ENCODE measurements at places on chromosomes 1 and 21.

DNA sequence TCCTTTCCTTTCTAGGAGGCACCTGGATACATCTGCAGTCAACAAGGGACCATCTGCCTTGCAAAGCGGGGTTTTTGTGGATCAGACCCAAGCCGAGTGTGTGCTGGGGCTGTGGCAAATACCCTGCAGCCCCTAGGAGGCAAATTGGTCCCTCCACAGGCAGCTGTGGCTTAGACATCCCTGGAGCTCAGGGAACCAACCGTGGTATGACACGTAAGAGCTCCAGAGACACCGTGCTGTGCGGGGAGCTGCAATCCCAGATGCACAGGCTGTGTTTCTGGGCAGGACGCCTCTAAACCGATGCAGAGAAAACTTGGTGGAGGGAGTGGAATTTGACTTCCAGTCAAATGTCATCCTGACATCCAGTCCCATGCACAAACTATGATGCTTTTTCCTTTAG lies 141.5 kb downstream of the KAZN start:
- DNase-seq = no peak

- DNase-seq = no peak
Measured at GRCh38 chr1:154629061-154629674, 21.2 kb upstream of the ADAR start.

DNA sequence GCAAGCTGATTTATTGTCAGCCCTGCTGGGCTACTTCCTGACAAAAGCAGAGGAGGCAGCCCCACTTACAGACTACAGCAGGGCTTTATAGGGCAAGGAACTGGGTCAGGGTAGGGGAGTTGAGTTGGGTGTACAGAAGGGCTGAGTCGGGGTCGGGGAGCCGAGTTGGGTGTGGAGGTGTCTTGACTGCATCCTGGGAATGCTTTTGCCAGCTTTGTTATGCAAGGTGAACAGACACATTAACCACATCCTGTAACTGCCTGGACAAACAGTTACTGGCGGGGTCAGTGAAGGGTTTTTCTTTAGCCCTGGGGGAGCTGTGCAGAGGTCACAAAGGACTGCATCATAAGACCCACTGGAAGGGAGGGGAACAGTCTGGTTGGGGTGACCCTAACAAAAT lies 39.1 kb upstream of the GBP5 start:
- DNase-seq = no peak

DNA sequence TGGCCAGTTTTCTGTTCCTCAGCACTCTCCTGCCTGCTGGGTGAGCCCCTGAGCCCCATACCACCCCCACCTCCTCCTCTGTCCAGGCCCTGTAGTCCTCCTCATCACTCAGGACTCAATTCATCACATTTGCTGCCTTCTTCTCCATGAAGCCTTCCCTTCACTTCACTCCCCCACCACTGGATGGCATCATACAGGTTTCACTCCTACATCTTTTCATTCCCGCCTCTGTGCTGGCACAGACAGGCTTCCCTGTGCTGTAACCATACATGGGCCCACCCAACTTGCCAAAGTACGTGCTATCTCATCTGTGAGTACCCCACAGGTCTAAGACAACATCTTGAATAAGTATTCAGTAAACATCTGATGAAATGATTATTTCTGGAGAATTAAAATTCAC lies 56.9 kb downstream of the SLC45A1 start:
- no peak for DNase-seq

DNA sequence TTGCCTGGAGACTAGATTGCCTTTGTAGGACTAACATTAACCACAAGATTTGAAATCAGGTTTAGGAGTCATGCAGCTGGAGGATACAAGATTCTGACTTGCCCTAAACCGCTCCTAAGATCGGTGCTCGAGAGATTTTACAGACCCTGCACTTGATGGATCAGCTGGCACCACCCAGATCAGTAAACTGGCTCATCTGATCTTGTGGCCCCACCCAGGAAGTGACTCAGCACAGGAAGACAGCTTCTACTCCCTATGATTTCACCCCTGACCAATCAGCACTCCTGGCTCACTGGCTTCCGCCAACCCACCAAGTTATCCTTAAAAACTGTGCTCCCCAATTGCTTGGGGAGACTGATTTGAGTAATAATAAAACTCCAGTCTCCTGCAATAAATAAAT lies 876 bp upstream of the CATSPERE start:
- no peak for DNase-seq

DNA sequence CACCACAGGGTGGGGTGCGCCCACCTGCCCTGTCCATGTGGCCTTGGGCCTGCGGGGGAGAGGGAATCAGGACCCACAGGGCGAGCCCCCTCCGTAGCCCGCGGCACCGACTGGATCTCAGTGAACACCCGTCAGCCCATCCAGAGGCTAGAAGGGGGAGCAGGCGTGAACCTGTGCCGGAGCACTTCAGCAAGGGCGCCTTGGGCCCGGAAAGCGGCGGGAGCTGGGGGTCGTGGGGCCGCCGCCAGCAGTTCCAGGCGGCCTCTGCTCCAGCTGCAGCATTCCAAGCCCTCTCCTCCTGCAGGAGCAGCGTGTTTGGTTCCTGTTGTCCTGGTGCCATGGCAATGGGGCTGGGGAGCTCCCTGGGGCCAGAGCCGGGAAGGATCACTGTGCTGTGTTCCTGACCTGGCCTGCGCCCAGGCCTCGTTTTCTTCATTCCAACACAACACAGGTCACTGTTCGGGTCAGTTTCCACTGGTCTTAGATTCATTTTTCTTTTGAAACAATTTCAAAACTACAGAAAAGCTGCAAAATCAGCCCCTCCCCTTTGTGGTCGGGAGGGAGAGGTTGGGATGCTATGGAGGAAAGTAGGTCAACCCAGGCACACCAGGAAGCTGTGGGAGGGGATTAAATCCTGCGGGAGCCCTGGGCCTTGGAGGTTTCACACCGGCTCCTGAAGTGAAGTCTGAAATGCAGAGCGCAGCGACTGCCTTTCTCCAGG lies 18.8 kb downstream of the SLX9 start:
- DNase-seq = no peak

- DNase-seq = no peak
Measured at GRCh38 chr1:97247196-97247595, 525.6 kb downstream of the PTBP2 start.

DNA sequence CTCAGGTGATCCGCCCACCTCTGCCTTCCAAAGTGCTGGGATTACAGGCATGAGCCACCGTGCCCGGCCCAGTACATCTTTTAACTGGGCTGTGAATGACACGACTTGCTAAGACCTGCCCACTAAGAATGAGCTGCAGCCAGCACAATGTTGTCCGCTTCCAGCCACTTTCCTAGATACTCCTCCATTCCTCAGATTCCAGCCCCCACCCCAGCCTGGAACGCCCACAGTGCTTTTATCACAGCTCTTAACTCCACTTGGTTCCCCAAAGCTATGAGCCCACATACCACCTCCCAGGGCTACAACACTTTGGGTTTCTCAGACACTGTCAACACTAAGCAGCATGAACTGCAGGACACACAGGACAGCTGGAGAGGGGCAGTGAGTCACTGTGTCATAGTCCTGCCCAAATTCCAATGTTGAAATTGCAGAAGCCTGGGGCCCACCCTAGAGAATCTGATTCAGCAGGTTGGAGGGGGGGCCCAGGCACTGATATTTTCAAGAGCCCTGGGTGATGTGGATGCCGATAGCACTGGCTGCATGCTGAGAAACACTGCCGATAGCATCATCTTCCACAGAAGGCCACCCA lies 58.0 kb downstream of the ACBD3 start:
- DNase-seq = no peak

- no peak for DNase-seq
Measured at GRCh38 chr1:15139654-15140350, 13.7 kb upstream of the TMEM51 start.

- DNase-seq = no peak
Measured at GRCh38 chr1:229062135-229062534, 208.8 kb upstream of the RAB4A start.

- DNase-seq = no peak
Measured at GRCh38 chr1:15123270-15123669, 30.3 kb upstream of the TMEM51 start.
